Occipital lobe (tissue), 3 donors: ENCODE measurements at places on chromosomes 2 and 18. TPM values are rescaled to one million over a fixed set of nuclear protein-coding genes. Genes with fewer than 3 reads are reported as not detected.

The CDK5R2 gene
- 6.2 TPM for total RNA-seq

The COBLL1 gene
- total RNA-seq: 10.8 TPM

The TCF23 gene
- total RNA-seq: not detected

The RIT2 gene
- 21.8 TPM for total RNA-seq

The SMYD1 gene
- not detected for total RNA-seq

The QPCT gene
- 5.9 TPM for total RNA-seq

The DCC gene
- 13.6 TPM for total RNA-seq

The FASTKD2 gene
- total RNA-seq: 44.6 TPM

The RGPD3 gene
- total RNA-seq: 0.94 TPM

The FER1L5 gene
- 0.47 TPM for total RNA-seq
